ENCODE measurements at places on chromosomes 6 and 20.

DNA sequence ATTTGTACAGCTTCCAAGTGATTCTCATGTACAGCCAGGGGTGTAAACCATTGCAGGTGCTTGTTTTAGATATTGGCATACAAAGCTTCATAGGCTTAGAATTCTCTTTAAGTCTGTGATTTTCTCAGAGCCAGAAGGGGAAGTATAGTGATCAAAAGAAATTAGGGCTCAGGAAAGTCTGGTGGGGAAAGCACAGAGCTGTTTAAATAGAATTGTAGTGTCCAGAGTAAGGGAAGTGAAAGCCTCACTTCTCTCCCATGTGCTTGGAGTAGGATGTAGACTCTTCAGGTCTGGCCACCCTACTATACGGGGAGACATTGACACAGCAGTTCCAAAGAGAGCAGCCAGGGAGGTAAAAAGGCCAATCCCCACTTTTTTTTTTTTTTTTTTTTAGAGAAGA is 10.4 kb downstream of the GCNT2 start:
- DNase-seq = no peak

- DNase-seq = no peak
These were observed 382 bp downstream of the SFT2D1 start for GRCh38 chr6:166341977-166342348.

- no peak for DNase-seq
These were observed 516.7 kb downstream of the CDKAL1 start for GRCh38 chr6:21050935-21051334.

DNA sequence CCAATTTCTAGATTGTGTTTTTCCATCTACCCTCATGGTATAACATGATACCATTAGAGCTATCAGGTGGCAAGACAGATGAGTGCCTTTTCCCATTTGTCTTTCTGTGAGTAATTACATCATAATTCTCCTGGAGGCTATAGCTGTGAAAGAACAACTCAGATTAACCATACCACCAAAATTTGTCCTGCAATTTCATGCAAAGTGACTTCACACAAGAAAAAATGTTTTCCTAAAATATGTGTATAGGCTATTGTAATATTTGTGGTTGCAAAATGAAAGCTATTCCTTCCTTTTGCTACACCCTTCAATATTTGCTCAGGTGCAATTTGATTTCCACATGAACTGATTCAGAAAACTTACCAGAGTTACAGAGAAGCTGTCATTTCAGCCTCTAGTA is 547.7 kb upstream of the ID4 start:
- no peak for DNase-seq

- no peak for DNase-seq
These were observed 145.1 kb upstream of the RREB1 start for GRCh38 chr6:6962699-6963098.

- DNase-seq = no peak
These were observed 66.7 kb downstream of the TMEM170B start for GRCh38 chr6:11604215-11604614.

DNA sequence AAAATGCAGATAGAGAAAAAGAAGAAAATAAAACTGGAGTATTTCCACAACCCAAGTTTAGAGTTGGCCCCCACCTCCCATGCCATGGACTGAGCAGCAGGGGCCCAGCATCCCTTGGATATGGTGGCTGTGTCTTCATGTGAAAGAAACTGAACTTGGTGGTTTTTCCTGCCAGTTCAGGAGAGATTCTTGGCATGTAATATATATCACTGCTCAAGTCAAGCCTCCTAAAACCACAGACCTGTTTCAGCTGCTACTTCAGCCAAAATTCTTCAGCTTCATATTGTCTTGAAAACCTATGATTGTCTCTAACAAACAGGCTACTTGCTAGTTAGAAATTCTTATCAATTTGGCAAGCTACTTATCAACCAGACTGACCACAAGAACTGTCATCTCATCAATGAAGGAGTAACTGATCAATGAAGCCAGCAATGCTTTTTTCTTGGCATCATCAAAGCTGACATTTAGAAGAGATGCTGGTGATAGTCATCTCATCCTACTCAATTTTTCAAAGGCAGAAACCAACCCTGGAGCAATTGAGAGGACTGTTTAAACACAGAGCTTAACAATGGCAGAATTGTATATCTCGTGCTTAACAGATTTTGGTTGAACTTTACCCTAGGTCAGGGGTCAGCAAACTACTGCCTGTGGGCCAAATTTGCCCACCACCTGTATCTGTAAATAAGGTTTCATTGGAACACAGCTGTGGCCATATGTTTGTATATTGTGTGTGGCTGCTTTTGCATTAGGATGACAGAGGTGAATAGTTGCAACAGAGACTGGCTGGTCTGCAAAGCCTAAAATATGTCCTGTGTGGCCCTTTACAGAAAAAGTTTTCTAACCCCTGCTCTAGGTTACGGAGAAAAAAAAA is 10.4 kb upstream of the NOL7 start:
- DNase-seq = no peak

DNA sequence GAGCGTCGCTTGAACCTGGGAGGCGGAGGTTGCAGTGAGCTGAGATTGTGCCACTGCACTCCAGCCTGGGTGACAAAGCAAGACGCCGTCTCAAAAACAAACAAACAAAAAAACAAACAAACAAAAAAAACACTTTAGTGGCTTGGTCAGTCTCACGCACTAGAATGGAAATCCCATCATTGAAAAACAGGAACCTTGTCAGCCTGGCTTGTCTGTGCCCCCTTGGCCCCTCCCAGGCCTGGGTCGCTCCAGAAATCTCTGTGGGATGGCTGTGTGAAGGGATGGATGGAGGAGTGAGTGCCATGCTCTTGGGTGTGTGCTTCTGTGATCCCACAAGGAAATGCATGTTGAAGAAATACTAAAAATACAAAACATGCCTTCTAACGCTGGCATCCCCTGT is 20.9 kb upstream of the NAA20 start:
- DNase-seq = no peak

DNA sequence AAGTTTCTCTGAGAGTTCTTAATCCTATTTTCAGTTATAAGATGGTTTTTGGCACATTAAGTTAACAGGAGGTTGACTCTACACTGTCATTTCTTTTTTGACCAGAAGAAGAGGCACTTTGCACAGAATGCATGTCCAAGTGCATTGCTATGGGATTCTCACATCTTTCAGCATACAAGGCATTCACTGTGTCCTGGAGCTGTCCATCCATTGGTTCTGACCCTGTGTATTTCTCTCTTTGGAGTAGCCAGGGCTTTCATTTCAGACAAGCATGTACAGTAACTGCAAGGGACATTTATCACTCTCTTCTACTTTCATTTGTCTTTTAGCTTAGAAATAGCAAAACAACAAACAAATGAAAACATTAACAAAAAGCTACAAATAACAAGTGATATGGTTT is 275.1 kb upstream of the IMPG1 start:
- no peak for DNase-seq

GRCh38 chr6:107235511-107235910 is 120.2 kb upstream of the BEND3 start:
- DNase-seq = no peak

DNA sequence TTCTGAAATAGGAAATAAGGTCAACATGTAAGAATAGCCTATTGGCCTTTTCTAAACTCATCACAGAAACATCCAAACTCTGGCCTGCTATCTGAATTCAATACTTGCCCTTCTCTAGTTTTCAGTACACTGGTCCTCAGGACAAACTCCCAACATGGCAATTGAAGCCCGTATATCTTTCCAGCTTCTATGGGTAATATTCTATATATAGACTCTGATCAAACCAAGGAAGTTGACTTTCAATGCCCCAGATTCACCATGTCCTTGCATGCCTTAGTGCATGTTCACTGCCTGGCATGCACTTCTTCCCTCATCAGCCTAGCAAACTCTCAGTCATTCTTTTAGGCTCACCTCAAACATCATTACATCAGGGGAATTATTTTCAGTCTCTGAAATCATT is 73.2 kb downstream of the RSPO3 start:
- no peak for DNase-seq

- DNase-seq = no peak
These were observed 105.9 kb downstream of the ADGRB3 start for GRCh38 chr6:68740828-68741500.

- no peak for DNase-seq
These were observed 80.1 kb downstream of the UTRN start for GRCh38 chr6:144365271-144365670.

- DNase-seq = no peak
These were observed 1115.6 kb upstream of the CITED2 start for GRCh38 chr6:140490081-140490480.

DNA sequence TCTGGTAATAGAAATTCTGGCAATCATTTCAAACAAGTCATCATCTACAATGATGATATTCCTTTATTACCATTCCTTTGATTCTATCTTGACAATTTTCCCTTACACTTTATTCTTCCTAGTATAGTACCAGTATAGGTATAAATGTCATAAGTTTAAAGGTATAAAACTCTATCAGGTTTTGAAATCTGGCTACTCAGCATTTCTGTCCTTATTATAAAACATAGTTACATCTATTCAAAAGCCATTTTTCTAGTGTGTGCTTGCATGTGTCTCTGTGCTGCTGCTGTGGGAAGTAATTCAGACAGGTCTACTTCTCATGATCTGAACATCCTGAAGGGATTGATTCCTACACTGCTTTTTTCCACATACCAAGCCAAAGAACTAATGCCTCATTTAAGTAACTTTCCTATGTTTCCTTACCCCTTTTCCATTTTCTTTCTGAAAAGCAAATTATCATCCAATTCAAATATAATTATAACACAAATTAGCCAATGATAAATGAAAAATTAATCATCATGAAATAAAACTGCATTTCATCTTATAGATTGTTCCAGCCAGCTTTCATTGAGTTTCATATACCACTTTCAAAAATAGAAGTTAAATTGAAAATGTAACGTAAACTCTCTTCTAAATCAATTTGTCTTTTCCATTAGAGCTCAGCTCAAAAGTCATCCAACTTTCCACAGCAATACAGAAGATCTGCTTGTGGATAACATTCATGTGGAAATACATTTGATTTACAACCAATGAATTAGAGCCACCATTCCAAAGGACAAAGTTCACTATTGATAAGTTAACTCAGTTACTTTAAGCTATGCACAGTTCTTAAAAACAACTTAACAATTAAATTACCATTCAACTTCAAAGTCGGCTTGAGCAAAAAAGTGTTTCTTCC is 35.9 kb downstream of the COL12A1 start:
- no peak for DNase-seq

DNA sequence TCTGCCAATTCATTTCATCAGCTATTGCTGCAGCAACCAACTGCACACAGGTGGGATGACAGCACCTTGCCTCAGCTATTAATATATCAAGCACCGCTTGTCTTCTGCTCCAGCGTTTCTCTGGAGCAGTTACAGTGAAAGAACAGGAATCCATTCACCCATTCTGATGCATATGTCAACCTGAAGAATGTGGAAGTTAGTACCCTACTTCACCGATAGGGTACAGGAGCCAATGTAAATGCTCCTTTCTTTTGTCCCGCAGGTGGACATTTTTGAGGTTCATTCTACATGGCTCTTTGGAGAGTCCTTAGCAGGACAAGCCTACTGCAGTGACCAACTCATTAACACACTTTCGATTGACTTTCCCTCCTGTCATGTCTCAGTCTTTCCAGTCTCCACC is 139.9 kb upstream of the PRND start:
- DNase-seq = no peak

DNA sequence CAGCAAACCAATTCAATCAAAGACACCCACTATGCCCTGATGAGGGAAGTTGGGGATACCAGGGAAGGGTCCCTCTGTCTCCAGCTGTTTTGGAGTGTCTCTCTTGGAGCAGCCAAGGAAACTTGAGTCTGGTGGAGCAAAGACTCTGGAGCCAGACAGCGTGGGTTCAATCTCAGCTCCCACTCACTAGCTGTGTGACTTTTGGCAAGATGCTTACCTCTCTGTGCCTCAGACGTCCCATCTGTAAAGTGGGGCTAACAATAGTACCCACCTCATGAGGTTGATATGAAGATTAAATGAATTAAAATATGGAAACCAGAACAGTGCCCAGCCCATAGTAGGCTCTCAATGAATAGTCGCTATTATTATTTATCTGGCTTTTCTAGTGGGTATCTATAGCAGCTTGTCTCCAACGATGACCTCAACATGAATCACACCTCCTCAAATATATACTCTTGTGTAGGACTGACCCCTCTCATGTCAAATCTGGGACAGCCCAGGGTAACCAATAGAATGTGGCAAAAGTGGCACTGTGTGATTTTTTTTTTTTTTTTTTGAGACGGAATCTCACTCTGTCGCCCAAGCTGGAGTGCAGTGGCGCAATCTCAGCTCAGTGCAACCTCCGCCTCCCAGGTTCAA is 99.2 kb upstream of the FOXP4 start:
- no peak for DNase-seq

- no peak for DNase-seq
These were observed 126.5 kb downstream of the FRK start for GRCh38 chr6:115934145-115934544.

GRCh38 chr6:122524056-122524455 is 52.4 kb upstream of the SERINC1 start:
- no peak for DNase-seq

DNA sequence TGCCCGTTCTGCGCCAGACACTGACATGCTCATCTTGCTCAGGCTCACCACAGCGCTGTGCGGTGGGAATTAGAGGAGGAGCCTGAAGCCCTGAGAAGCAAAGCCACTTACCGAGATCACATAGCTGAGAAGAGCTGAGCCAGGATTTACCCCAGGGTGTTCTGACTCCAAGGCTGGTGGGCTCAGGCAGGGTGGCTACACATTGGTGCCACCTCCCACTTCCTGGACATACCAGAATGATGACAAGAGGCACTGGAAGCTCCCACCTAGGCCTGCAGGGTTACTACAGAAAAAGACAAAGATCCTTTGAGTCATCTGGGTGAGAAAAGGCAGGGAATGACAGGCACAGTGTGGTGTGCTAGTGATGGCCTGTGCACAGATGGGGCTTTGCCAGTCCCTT is 24.4 kb upstream of the FKBP1A start:
- no peak for DNase-seq
